ENCODE measurements at places on chromosomes 6 and 20.

DNA sequence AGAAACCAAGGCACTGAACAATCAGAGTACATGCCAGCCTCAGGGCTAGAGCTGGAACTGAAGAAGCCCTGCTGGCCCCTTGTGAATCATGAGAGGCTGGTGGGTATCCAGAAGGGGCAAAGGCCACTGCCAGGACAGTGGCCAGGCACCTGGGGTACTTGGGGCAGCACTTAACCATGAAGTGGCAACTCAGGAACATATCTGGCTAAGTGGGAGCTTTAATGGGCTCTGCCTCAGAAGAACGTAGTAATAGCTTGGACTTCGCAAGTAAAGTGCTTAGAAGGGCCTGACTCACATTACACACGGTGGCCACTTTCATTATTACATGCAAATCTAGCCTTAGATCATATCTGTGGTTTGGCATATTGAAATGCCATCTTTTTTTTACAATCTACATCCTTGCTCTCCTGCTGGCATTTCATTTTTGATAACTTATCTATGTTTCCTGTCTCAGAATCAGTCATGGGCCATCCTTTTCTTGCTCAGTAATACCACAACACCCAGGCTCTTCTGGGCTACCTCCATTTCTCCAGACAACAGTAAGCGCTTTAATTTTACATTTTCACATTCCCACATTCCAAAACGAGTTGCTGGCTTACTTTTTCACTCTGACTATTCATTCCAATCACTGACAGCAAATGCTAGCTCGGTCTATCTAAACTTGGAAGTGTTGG is 21.6 kb downstream of the NAPB start:
- DNase-seq = no peak

GRCh38 chr6:42137194-42137753 is 5.1 kb downstream of the C6orf132 start:
- no peak for DNase-seq

DNA sequence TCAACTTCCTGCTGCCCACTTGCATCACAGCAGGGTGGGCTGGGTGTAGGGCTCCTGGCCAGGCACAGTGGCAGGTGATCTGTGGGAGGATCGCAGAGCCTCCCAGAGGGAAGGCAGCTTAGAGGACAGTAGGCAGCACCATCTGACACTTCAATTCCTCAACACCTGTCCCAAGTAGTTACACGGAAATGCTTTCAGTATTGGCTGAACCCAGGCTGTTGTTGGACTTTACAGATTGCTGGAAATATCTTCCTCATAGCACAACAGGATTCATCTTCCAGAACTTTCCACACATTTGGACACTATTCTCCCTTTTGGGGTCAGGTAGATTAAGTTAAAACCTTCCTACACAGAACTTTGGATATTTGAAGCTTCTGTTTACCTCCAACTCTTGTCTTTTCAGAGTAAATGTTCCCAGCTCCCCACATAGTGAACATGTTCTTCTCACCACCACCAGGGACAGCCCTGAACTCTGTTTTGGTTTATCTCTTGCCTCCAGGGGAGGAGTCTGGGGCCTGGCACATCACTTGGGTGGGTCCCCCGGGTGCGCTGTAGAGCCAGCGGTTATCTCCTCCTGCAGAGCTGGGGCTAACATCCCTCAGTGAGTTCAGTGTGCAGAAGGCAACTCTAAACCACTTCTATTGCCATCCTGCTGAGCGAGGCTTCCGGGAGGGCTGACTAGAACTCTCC is 3.5 kb upstream of the SLC22A2 start:
- DNase-seq = no peak

GRCh38 chr6:46653439-46654195 is 842 bp downstream of the SLC25A27 start:
- no peak for DNase-seq

DNA sequence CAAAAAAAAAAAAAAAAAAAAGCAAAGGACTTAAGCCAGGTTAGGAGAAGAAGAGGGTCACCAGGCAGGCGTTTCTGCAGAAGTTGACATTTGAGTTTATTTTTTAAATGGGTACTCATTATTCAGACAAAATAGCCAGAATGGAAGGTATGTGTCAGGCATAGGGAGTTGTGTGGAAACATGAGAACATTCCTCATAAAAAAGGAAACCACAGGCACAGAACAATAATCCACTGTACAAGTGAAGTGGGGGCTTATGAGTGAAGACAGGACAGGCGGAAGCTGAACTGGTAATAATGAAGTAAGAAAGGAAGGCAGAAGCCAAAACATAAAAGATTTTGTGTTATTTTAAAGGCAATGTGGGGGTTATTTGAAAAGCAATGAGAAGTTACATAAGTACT is 104.6 kb downstream of the EPB41L2 start:
- DNase-seq = no peak

GRCh38 chr6:17845598-17845997 is 138.9 kb upstream of the NUP153 start:
- DNase-seq = no peak

DNA sequence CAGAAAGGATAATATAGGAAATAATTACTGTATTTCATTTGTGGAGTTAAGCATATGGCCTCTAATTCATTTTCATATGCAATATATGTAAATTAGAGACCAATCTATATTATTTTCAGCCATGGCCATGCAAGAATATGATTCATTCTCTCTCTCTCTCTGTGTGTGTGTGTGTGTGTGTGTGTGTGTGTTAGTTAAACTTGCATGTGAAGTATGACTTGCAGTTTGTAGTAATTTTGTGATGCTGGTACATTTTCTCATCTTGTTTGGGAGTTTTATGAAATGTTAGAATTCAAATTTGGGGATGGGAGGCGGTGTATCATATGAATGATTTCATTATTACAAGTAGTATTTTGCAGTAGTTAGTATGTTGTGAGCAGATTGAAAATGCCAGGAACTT is 74.8 kb downstream of the JARID2 start:
- DNase-seq = no peak

GRCh38 chr20:32474967-32475811 is 109.9 kb downstream of the NOL4L start:
- no peak for DNase-seq

- DNase-seq = no peak
Measured at GRCh38 chr20:52039790-52040189, 151.8 kb downstream of the ZFP64 start.
